Activated effector memory CD4-positive, alpha-beta T cell treated with anti-CD3 and anti-CD28 coated beads, Interleukin-2, amount 50 U/mL, for 16 hours (primary cell): ENCODE measurements at places on chromosomes 16 and 17.

GRCh38 chr16:71952825-71953224 lies 47.4 kb downstream of the PKD1L3 start:
- DNase-seq = no peak

GRCh38 chr17:67613961-67614360 lies 103.8 kb upstream of the NOL11 start:
- DNase-seq = no peak

- no peak for DNase-seq
Observed at GRCh38 chr17:38879878-38880665, 10.2 kb downstream of the LASP1 start.

DNA sequence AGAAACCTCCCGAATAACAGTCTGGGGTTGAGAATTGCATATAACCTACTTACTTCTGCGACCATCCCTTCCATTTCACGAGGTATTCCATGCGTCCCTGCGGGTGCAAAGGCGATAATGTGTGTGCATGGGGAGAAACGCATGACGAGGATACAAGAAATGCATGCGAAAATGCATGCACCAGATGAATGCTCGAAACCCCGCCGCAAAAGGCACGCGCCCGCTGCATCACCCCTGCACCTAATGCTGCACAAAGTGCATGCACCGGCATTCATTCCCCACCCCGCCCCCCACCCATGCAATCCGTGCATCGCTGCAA lies 474 bp downstream of the CBX8 start:
- no peak for DNase-seq

GRCh38 chr17:47776330-47777197 lies 43.5 kb downstream of the TBX21 start:
- DNase-seq = peak; percentile 66

DNA sequence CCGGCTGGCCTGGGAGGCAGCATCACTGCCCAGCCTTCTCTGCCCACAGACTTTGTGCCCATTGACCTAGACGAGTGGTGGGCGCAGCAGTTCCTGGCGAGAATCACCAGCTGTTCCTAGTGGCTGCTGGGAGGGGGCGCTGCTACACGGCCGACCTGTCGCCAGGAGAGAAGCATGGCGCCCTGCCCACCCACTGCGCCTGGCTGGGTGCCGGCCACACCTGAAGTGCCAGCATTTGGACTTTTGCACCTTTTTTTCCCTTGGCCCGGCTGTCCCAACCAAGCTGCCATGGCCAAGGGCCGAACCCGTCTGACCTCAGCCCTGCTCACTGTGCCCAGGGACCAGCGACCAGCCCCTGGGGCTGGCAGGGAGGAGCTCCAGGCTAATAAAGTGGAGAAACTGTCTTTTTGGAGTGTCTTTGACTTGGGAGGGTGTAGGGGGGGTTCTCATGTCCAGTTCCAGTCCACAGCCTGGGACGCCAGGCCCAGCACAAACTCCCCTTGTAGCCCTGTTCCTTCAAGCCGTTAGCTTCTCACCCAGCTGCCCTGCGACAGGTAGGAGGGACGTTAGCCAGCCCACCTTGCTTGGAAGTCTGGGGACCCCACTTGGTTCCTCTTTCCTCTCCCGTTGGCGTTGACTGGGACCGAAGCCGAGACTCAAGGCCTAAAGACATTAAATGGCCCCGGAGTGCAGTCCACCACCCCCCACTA lies 939 bp upstream of the WDR90 start:
- peak; percentile 79 for DNase-seq

DNA sequence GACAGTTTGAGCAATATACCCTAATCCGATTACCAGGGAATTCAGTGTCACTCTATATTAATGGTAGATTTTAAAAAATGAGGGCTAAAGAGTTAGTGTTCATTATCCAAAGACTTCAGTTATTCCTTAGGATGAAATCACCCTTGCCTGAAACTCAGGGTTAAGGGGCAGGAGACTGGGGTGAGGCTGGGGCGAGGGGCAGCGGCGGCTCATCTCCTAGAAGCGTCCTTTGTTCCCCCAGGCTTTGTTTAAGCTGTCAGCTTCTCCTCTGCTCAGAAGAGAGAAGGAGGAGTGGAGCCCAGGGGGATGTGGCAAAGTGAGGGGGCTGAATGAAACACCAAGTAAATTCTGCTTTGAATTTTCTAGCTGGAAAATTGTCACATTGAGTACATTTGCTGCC lies 117.7 kb upstream of the ELAC2 start:
- DNase-seq = no peak

GRCh38 chr17:32819035-32819434 lies 57.9 kb downstream of the MYO1D start:
- DNase-seq = no peak

GRCh38 chr16:85568519-85568918 lies 44.6 kb upstream of the GSE1 start:
- no peak for DNase-seq

DNA sequence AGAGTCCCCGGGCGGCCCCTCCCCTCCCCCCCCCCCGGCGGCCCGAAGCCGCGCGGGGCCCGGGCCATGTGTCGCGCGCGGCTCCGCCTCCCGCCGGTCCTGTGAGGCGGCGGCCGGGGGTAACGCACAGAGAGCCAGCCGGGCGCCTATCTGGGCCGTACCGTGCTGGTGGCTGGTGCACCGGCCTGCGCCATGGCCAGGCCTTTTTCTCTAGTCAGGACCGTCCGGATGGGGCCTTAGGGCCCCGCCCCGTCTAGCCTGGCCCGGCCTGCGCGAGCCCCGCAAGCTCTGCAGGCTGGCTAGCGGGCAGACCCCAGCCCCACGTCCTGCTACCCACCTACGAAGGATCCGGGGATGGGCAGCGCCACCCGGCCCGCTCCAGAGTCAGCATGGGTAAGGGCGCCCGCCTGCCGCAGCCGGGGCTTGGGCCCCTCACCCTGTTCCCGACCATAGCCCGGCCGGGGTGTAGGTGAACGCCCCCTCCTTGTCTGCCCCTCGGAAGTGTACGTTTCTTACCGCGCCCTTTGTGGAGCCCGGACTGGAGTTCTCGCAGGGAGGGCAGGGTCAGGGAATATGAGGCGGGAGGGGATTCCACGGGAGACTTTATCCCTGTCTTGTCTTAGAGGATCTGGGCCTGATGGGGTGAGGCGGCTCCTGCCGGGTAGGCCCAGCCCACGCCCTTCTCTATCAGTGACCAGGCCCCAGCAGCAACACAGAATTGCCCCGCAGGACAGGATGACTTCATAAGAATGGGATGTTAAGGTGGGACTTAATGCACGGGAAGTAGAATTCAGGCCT lies at the start of gene CENPT:
Gene CENPT, minus strand, starts transcription at position 630 of the 798 bp plus-strand sequence. CDS start 13,834 bp downstream, outside the sequence.
- DNase-seq = no peak
